Activated CD4-positive, alpha-beta T cell treated with anti-CD3 and anti-CD28 coated beads, Interleukin-2, amount 50 U/mL, for 1 hour (primary cell): ENCODE measurements at places on chromosomes 1 and 21.

DNA sequence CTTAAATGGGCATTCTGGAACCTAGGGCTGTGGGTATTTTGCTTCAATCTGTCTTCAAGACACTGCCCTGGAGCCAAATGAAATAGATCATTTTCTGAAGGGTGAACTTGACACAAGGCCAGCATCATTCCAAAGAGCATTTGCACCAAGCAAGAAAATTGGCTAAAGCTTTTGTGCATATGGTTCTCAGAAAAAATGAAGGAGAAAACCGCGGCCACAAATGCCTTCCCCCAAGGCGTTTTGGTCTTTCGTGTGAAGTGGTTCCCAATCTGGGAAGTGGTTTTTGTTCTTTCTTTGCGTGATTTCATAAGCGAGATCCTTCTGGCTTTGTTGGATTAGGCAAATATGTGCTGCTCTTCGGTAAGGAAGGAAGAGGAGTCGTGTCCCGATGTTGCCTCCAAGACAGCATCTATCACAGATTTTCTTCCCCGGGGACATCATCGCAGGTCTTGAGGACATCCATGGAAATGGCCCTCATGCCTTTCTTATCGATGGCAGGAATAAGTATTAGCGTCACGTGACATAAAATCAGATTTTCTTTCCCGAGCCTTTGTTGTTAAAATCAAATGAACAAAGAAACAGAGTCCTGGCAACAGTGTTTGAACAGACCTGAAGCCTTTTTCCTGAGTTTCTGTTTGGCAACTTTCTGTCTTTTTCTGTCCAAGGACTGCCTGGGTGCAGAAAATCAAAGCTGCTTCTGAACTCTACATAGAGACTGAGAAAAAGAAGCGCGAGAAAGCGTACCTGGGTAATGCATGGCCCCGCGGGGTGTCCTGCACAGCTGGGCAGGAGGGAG is 31.0 kb downstream of the ATP5PO start:
- no peak for DNase-seq

- DNase-seq = no peak
Observed at GRCh38 chr1:233019083-233019482, 68.7 kb downstream of the NTPCR start.

DNA sequence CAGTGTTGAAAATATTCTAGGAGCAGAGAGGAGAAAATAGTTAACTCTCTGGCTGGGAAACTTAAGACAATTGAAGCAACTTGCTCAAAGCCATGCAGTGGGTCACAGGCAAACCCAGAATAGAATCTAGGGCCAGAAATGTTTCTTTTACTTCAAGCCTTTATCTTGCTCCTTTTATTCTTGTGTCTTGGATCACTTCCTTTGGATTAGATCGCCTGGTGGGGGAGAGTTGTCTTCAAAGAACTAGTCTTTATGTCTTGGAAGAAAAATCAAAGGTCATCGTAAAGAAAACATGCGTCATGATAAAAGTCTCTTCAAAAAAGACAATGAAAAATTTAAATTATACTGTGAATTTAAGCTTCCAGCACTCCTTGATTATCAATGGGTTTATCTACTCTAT is 493.6 kb upstream of the USP24 start:
- no peak for DNase-seq

- no peak for DNase-seq
Observed at GRCh38 chr1:230231774-230232145, 164.7 kb downstream of the GALNT2 start.

GRCh38 chr1:21937034-21937371 is at the start of gene HSPG2:
Gene HSPG2, minus strand, starts transcription at chr1:21937310. Its CDS starts 93 bp downstream, at chr1:21937217.
- DNase-seq = no peak

GRCh38 chr1:57066980-57067610 is 101.3 kb upstream of the C8B start:
- DNase-seq = no peak

DNA sequence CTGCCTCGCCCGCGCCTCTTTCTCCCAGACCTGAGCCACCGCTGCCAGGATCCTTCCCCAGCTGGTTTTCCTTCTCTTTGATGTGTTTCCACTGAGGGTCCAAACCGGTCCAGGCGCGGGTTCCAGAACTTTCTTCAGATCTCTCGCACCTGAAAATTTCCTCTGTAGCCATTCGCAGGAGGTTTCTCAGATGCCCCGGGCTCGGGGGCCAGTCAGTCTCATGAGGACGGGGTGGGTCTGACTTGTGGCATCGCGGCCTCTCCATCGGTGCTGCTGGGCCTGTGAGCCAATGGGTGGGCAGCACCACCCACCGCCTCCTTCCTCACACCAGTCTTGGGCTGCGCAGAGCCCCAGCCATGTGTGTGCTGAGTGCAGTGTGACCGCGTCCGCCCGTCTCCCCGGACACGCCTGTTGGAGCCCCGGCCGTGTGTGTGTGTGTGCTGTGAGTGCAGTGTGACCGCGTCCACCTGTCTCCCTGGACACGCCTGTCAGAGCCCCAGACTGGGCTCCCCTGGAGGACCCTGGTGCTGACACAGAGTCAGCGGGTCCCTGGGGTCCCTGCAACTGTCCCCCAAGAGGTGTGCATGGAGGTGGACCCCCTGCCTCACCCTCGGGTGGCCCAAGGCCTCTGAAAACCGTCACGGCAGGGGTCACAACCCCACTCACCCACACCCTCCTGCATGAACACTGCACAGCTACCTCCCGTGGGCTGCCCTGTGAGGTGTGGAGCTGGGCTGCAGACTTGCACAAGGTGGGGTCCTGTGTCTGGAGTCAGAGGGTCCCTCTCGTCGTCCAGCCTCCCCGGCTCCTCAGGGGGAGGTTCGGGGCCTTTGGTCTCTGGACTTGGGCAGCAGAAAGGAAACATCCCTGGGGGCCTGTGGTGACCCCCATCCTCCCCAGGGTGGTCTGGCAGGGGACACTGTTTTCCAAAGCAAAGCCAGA is 20.2 kb downstream of the COL18A1 start:
- no peak for DNase-seq

- DNase-seq = no peak
Observed at GRCh38 chr1:31752952-31753475, 11.1 kb downstream of the ADGRB2 start.

GRCh38 chr1:212915245-212916091 is 34.9 kb upstream of the VASH2 start:
- DNase-seq = no peak

- DNase-seq = no peak
Observed at GRCh38 chr1:40122855-40123254, 25.8 kb upstream of the PPT1 start.

DNA sequence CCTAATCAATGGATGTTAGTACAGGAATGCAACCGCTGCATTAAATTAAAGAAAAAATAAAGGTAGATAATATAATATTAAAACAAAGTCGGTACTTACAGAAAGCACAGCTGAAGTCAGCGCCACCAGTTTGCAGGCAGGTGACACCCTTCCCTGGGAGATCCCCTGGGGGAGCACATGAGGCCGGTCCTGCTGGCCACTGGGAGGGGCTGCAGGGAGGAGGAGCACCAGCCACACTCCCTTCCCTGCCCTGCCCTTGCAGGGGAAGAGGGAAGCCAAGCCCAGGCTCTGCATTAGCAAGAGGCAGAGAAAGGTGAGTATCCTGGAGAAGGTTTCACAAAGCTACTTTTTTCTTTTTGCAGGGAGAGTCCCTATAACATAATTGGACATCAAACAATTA is 507.0 kb downstream of the AJAP1 start:
- DNase-seq = no peak

DNA sequence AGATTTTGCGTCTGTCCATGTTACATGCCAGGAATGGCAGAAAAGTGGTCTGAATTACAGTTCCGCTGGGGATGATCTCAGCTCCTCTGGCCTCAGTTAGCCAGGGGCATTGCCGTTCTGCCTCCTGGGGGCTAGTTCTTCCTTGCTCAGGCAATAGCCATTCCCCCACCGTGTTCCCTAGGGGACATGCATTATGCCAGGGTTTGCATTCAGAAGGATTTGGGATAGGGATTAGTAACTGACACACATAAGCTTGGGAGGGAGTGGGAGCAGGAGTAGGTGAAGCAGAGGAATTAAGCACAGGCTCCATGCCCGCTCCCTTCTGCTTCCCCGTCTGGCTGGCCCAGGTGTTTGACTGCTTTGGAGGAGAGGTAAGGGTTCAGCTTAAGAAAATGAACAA is 12.7 kb downstream of the LRRC71 start:
- no peak for DNase-seq

DNA sequence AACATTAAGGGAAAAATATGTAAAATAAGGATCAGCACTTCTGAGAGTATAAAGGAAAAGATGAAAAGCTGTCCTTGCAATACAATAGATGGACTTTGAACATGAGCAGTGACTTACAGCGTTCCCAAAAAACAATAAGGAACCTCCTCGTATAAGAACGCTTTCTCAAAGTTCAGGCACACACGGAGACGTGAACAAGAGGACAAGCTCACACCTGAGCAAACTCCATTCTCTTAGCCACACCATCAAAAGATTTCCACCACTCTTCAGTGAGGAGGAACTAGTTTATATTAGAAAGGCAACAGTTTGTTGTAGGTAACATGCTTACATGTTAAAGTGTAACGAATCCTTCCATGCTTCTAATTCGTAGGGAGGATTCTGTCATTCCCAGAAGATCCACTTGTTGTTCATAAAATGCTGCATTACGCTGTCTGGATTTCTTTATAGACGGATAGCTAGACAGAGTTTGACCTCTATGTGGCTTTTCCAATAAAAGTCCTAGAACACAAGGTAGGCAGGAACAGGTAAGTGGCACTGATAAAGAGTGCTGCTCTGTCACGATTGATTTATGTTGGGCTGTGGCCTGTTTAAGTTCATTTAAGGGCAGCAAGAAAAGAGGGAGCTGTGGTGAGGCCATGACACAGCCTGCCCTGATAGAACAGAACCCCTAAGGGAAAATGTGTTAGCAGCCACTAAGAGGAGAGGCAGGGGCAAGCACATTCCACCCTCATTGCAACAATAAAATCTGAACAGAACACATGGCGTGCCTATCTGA is 37.0 kb upstream of the ATP1A1 start:
- DNase-seq = no peak

DNA sequence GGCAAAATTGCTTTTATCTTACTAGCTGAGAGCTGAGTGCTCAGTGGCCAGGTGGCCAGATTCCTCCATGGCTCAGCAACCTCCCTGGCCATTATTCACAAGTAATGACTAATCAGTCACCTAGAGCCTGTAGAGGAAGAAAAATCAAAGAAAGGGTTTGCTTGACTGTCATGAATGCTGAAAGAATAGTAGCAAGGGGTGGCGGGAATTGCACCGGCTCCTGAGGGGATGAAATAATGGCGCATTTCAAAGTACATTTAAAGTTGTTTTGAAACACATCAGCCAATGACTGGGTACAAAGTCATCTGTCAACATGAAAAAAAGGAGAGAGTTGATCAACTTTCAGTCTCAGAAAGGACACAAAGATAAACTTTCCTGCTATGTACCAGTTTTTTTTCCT is 99.5 kb downstream of the OMA1 start:
- no peak for DNase-seq

DNA sequence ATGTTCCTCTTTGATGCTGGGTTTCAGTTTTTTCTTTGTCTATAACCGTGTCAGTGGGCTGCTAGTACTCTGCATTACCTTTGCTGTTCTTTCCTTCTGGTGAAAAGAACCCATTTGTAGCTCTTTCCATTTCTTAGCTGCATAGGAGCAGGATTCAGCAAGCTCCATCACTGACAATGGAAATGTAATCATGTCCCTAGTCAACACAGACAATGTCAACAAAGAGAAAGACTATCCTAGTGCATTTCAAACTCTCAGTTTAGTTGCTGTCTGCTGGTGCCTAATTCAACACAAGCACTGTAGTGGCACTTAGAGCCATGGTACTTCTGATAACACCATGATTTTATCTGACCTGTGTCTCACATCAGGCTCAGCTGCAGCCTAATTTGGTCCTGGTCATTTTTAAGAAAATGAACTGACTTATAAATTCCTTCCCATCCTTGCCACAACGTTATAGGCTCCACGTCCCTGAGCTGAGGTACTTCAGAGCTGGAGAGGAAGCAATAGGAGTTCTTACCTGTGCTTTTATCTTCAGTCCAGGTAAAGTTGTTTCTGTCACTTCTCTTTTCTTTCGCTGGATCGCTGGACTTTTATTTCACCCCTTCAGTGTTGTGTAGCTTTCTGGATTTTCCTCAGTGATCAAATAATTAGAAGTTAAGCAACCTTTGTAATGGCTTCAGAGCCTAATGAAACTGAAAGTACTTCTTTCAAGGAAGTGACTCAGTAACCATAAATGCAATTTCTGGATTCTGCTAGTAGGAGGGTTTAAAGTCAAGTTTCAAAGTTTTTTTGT is at the start of gene GBP3:
TSS of gene GBP3 (minus strand) at position 700 of the 793 bp plus-strand sequence. CDS start 2,145 bp downstream, outside the sequence.
- no peak for DNase-seq

GRCh38 chr1:6414881-6415626 is 4.7 kb downstream of the HES2 start:
- DNase-seq = no peak

- no peak for DNase-seq
Observed at GRCh38 chr1:62386351-62387121, 50.3 kb upstream of the USP1 start.

GRCh38 chr1:7609311-7609994 is 161.6 kb upstream of the VAMP3 start:
- DNase-seq = no peak

GRCh38 chr1:174795806-174796205 is 203.9 kb upstream of the CACYBP start:
- no peak for DNase-seq

- no peak for DNase-seq
Observed at GRCh38 chr1:85372683-85373377, 92.1 kb downstream of the DDAH1 start.

DNA sequence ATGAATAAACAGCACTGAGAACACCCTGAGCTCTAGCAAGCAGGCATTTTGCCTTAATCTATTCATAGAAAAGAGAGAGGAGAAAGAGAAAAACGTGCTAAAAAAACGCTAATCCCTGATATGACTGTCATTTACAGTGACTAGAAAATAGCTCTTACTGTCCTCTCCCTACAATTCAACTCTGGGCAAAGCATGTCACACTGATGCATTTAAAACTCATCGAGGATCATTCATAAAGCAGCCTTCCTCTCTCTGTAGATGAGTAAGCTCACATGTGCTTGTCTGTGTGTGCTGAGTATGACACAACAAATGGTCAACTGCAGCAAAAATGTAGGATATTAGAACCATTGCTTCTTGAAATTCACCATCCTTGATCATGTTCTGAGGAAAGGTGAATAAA is 109.0 kb downstream of the SGIP1 start:
- DNase-seq = no peak

- no peak for DNase-seq
Observed at GRCh38 chr1:217469983-217470382, 160.9 kb downstream of the GPATCH2 start.

GRCh38 chr1:51933344-51933743 is 54.8 kb upstream of the NRDC start:
- DNase-seq = no peak

GRCh38 chr1:227388214-227389168 is 70.2 kb upstream of the CDC42BPA start:
- no peak for DNase-seq

DNA sequence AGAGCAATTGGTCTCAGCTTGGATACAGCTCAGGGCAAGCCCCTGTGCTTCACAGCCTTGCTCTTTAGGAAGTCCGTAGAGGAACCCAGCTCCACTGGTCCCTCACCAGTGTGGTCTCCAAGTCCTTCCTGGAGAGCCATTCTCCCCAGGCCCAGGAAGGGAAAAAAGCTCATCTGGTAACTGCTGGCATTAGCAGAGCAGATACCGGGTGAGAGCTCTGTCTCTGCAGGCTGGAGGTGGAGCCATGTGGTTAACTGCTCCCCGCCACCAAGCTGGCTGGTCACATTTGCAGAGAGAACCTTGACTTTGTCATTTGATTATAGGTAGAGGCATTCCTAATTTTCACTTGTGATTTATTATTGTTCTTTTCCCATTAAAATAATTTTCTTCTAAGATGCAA is 169.6 kb downstream of the ROR1 start:
- no peak for DNase-seq

GRCh38 chr1:246320286-246320685 is 186.8 kb downstream of the SMYD3 start:
- DNase-seq = no peak
